HCT116 (cell line): ENCODE measurements at places on chromosomes 13 and 19. TPM values are rescaled to one million over a fixed set of nuclear protein-coding genes. Genes with fewer than 3 reads are reported as not detected.

SH2D3A gene
- total RNA-seq, result 75.7 TPM

NLRP11 gene
- total RNA-seq, result 0.86 TPM

PALM3 gene
- total RNA-seq, result 3.3 TPM

BCAM gene
- 78.7 TPM for total RNA-seq

RUVBL2 gene
- 270 TPM for total RNA-seq

PRX gene
- total RNA-seq, result 4.8 TPM

PEG3 gene
- total RNA-seq, result 0.34 TPM

OR4F17 gene
- not detected for total RNA-seq
